Left renal cortex interstitium (tissue), 4 donors: ENCODE measurements at places on chromosomes 2 and 18. TPM values are rescaled to one million over a fixed set of nuclear protein-coding genes. Genes with fewer than 3 reads are reported as not detected.

Gene AQP12A
- 0.57 TPM for polyA plus RNA-seq

DNA sequence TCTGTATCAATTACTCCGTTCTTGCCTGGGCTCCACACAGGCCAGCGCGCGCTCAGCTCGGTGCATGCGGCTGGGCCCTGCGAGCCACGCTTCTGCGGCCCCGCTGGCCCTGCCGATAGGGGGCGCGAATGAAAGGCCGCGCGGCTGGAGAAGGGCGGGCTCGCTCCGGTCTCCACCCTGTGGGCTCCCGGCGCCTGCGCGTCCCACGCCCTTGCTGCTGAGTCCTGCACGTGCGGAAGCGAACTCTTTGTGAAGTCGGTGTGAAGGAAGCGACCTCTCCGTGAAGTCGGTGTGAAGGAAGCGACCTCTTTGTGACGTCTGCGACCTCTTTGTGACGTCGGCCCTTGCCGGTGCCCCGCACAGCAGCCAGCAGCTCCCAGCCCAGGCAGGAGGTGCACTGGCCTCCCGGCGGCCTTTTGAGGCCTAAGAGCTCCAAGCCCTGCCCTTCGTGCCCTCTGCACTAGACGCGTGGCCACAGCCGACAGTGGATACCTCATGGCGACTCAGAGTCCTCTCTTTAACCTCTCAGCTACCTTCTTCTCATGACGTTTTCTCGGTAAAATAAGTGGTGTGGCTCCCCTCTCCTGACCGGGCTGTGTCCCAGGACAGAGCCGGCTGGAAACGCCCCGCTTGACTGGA is 391.9 kb upstream of the RAB6C start:
- no peak for DNase-seq

DNA sequence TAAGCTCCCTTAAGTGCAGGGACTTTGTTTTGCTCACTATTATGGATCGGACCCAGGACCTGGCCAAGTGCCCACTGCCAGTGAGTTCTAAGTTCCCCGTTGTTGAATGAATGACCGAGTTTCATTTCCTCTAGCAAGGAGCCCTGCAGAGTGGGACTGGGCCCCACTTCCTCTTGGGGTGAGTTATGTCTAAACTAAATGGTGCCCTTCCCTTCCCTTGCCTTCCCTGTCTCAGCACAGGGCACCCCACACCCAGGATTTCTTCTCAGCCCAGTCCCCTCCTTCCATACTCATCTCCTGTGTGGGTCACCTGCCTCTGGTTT is 195.3 kb upstream of the HS6ST1 start:
- DNase-seq = no peak

GRCh38 chr18:63603772-63604171 is 16.6 kb downstream of the SERPINB13 start:
- no peak for DNase-seq

GRCh38 chr18:78448106-78448505 is 531.5 kb upstream of the SALL3 start:
- no peak for DNase-seq

- no peak for DNase-seq
Measured at GRCh38 chr18:48920408-48921038, 30.2 kb downstream of the SMAD7 start.

DNA sequence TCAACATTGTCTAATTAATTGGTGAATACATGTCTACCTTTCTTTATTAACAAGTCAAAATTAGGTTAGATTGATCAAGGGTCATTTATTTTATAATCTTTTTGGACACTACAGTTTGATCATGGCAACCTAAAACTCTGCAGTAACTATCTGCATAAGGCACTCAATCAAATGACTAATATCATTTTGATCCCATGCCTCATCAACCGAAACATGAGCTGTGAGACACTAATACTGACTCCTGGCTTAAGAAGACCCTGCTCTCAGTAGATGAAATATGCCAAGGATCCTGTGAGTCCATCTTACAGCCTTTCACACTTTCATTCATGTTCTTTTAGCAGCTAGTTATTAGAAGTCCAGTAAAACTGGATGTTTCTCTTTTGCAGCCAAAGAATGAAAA is 169.4 kb upstream of the CAVIN2 start:
- no peak for DNase-seq

DNA sequence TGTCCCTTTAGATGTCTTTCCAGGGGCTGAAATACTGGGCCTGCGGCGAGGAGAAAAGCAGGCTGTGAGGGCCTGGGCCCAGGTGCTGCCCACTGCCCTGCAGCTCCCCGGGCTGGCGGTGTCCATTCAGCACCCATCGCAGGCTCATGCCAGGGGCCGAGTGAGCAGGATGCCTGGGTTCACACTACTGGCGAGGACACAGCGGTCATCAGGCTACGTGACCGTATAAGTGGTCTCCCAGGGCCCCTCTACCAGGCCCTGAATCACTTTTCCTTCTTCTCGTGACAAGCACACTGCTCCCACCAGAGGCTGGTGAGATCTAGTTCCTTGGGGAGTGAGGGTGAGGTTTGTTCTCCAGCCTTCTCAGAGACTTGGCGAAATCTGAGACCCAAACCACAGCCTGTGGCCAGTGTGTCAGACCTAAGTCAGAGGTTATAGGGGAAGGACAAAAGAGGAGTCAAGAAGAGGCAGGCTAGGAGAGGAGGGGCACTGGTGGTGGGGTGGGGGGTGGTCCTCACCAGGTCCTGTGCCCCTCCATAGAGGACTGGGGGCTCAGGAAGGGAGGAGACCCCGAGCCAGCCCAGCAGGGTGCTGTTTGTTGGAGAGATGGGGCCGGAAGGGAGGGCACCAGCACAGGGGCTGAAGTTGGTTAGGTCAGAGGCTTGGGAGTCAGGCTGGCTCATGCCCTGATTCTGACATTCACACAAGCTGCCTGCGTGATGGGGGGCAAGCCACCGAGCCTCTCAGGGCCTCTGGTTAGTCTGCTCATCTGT is 6.6 kb upstream of the SEMA4C start:
- no peak for DNase-seq

Gene IL36RN
- polyA plus RNA-seq = not detected

DNA sequence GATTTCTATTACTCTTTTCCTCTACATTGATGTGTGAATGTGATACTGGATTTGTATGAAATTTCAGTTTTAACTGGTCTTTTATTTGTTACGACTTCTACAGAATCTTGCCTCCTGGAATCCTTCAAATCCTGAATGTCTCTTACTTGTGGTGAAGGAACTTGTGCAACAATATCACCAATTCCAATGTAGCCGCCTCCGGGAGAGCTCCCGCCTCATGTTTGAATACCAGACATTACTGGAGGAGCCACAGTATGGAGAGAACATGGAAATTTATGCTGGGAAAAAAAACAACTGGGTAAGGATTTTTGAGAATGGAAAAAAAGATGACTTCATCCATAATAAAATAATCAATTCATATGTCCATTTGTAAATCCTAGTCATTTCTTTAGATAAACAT is 134.6 kb downstream of the BABAM2 start:
- no peak for DNase-seq

Gene KCNK3
- polyA plus RNA-seq = 1.1 TPM

DNA sequence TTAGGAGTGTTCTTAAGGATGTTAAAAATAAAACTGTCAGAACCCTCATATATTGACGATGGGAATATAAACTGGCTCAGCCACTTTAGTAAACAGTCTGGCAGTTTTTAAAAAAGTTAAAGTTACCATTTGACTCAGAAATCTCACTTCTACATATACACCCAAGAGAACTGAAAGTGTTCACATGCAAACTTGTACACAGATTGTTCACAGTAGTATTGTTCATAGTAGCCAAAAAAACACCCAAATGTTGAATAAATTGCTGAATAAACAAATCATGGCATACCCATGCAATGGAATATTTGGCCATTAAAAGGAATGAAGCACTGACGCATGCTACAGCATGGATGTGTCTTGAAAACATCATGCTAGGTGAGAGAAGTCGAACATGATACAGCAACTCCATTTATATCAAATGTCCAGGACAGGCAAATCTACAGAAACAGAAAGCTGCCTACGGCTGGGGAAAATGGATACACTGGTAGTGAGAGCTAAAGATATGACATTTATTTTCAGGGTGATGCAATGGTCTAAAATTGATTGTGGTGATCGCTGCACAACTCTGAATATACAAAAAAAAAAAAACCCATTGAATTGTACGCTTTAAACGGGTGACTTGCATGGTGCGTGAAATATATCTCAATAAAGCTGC is 10.1 kb downstream of the RPL31 start:
- DNase-seq = no peak

Gene GPR55
- polyA plus RNA-seq = 0.19 TPM

- no peak for DNase-seq
Measured at GRCh38 chr2:176072951-176073904, 10.5 kb downstream of the EVX2 start.

- DNase-seq = no peak
Measured at GRCh38 chr18:26865557-26865956, at the start of gene AQP4. AQP4 (minus strand) TSS chr18:26865707; CDS start chr18:26865689, 18 bp downstream.

Gene ANKAR
- 7.7 TPM for polyA plus RNA-seq

- no peak for DNase-seq
Measured at GRCh38 chr2:6441800-6442199, 423.9 kb downstream of the CMPK2 start.

Gene B3GNT7
- 3.4 TPM for polyA plus RNA-seq

GRCh38 chr2:54691445-54692135 is 31.9 kb upstream of the EML6 start:
- DNase-seq = no peak

Gene CYP1B1
- 78.4 TPM for polyA plus RNA-seq

- no peak for DNase-seq
Measured at GRCh38 chr2:177783835-177784744, 288.5 kb downstream of the PDE11A start.

DNA sequence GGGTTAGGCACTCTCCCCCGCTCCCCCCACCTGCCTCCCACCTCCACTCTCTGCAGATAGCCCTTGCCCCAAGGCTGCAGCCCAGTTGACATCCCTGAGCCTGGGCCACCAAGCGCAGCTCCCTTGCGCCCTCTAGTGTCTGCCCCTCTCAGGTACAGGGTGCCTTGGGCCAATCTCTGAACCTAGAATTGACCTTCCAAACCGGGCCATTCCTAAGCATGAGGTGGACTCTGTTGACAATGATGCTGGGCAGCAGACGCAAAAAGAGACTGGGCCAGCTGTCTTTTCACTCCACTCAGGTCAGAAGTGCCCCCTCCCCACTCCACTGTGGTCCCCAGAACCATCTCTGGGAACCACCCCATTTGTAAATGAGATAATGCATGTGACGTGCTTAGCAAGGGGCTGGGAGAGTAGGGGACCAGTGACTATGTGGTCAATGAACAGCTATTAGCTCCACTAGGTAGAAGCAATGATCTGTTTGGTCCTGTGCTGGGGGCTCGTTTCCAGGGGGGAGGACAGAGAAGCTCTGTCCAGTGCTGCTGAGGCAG is 43.3 kb upstream of the PLB1 start:
- DNase-seq = peak; percentile 13

- no peak for DNase-seq
Measured at GRCh38 chr2:237475704-237476141, 11.3 kb upstream of the MLPH start.

DNA sequence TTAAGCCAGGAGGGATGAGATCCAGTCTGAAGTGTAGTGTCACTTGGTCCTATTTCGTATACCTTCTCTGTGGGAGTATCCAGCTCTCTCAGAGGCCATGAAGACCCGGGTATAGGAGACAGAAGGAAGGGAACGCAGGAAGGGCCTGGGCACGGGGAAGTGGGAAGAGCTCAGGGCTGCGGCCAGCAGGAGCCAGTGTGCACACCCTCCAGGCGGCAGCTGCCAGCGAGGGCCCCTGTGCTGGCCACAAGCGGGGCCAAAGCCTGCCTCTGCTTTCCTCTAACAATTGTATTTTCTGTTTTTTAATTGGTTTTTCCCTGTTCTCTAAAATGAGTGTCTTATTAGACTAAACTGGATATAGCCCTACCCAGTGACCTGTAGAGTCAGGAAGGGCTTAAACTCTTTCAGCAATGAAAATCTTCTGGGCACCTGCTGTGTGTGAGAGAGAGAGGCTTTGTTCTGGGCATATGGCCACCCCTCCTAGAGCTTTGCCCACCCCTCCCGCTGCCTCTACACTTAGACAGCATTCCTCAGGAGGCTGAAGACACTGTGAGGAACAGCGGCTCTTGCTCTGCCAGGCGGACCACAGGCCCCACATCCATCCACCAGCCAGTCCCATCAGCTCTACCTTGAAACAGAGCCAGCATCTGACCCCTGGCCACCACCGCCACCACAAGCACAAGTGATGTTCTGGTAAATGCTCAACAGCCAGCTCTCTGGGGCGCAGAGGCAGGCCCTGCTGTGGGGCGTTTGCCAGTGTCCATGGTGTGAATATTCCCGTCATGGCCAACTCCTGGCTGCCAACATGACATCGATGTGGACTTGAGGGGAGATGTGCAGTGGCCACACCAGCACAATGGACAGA is 9.5 kb downstream of the GPR17 start:
- no peak for DNase-seq

Gene DTNA
- polyA plus RNA-seq = 18.7 TPM

GRCh38 chr2:127226520-127227263 is 6.6 kb upstream of the CYP27C1 start:
- DNase-seq = no peak

Gene DCDC2C
- 0.39 TPM for polyA plus RNA-seq

DNA sequence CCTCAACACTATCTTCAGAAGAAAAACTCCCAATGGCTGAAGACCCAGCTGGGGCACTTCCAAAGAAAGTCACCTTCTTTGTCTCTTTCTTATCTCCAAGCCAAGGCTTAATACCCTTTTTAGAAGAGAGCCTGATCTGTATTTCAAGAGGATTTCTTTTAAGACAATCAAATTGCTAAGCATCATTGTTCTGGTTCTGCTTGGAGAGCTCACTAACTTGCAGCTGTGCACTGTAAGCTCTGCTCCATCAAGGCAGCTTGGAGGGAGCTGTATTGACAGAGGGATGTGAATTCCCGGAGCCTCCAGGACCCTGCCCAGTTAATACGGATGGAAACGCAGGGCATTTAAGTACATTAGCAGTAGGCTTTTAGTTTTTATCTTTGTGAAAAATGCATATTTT is 253.1 kb downstream of the TDRD15 start:
- no peak for DNase-seq

- no peak for DNase-seq
Measured at GRCh38 chr2:214019973-214020345, 390.9 kb upstream of the VWC2L start.

GRCh38 chr2:162041485-162041884 is 32.5 kb downstream of the DPP4 start:
- DNase-seq = no peak
